ENCODE measurements at places on chromosomes 6 and 20. TPM values are rescaled to one million over a fixed set of nuclear protein-coding genes. Genes with fewer than 3 reads are reported as not detected.

The TMEM217 gene
- 0.42 TPM for total RNA-seq

The CCDC170 gene
- not detected for total RNA-seq

The ELOVL2 gene
- not detected for total RNA-seq

The LTB gene
- 469 TPM for total RNA-seq

The GGTLC1 gene
- not detected for total RNA-seq

The POM121L2 gene
- not detected for total RNA-seq

The EEF1A2 gene
- 0.16 TPM for total RNA-seq

The APCDD1L gene
- not detected for total RNA-seq

The MAFB gene
- total RNA-seq, result 1.1 TPM

The BFSP1 gene
- total RNA-seq, result not detected

The ALDH8A1 gene
- total RNA-seq, result 7.6 TPM

The DEFB132 gene
- not detected for total RNA-seq

The IRAK1BP1 gene
- total RNA-seq, result 5.2 TPM

The PANK2 gene
- 72.5 TPM for total RNA-seq

The DIDO1 gene
- 125 TPM for total RNA-seq

The LPA gene
- not detected for total RNA-seq

The TAF4 gene
- 41.5 TPM for total RNA-seq

The MCHR2 gene
- total RNA-seq, result not detected

The GJA10 gene
- total RNA-seq, result not detected

The RSPH9 gene
- total RNA-seq, result not detected

The CDC40 gene
- total RNA-seq, result 39.6 TPM

The SLC22A7 gene
- total RNA-seq, result not detected

The TGIF2 gene
- total RNA-seq, result 38.4 TPM

The TSBP1 gene
- total RNA-seq, result not detected

The GOPC gene
- total RNA-seq, result 35.0 TPM

The FLRT3 gene
- total RNA-seq, result not detected

The SLC35D3 gene
- not detected for total RNA-seq

The ATRN gene
- total RNA-seq, result 13.1 TPM

The SRMS gene
- not detected for total RNA-seq

The ZDHHC14 gene
- 1.9 TPM for total RNA-seq

The CASS4 gene
- 11.6 TPM for total RNA-seq

The GATA5 gene
- total RNA-seq, result not detected

The DEF6 gene
- 268 TPM for total RNA-seq

The HLA-DQA2 gene
- total RNA-seq, result 1.1 TPM

The HCK gene
- total RNA-seq, result 0.86 TPM

The CLPSL2 gene
- not detected for total RNA-seq

The CALHM6 gene
- 1.2 TPM for total RNA-seq

The ECT2L gene
- total RNA-seq, result 0.26 TPM

The ERVFRD-1 gene
- total RNA-seq, result not detected

The AGER gene
- total RNA-seq, result 56.0 TPM

The FUT9 gene
- not detected for total RNA-seq

The HDGFL1 gene
- total RNA-seq, result not detected

The ATP6V1G2 gene
- total RNA-seq, result 7.9 TPM

The BEND6 gene
- not detected for total RNA-seq

The PRKN gene
- 5.6 TPM for total RNA-seq

The OR2J3 gene
- total RNA-seq, result not detected

The BPIFB2 gene
- total RNA-seq, result not detected

The HEBP2 gene
- 50.2 TPM for total RNA-seq

The SLC17A2 gene
- total RNA-seq, result not detected

The NKAPL gene
- 1.2 TPM for total RNA-seq

The SOX18 gene
- not detected for total RNA-seq

The STK4 gene
- total RNA-seq, result 354 TPM

All from naive thymus-derived CD8-positive, alpha-beta T cell (primary cell).